Activated naive CD8-positive, alpha-beta T cell treated with anti-CD3 and anti-CD28 coated beads for 36 hours (primary cell): ENCODE measurements at places on chromosomes 1 and 21. TPM values are rescaled to one million over a fixed set of nuclear protein-coding genes. Genes with fewer than 3 reads are reported as not detected.

- no peak for DNase-seq
- peaks cover 37% of the 10 kb centered on the region for H3K4me1 ChIP-seq
- no peaks in the 10 kb centered on the region for H3K36me3 ChIP-seq
- peak overlapping the region; percentile 92 for H3K27ac ChIP-seq
- peak overlapping the region; percentile 89 for H3K4me3 ChIP-seq
- peaks cover 27% of the 10 kb centered on the region for H3K27me3 ChIP-seq
These were observed 579 bp upstream of the TENT5C start for GRCh38 chr1:117605164-117605773.

GRCh38 chr1:101131239-101131843 is 105.5 kb upstream of the S1PR1 start:
- H3K36me3 ChIP-seq, result no peaks in the 10 kb centered on the region
- H3K4me1 ChIP-seq, result peaks cover 68% of the 10 kb centered on the region
- no peak for DNase-seq

DNA sequence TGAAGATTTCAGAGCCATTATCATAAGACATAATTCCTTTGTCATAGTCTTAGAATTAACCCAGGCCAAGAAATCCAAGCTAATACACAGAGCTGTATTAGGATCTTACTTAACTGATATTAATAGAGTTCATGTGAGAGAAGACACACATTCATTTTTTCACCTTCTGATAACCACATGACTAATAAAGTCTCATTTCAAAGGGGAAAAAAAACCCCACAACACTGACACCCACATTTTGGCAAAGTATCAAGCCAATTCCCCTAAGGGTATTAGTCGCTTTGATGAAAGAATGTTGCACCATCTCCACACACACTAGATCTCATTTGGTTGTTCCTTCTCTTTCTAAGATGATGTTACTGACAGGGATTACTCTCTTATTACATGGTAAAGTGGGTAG is 344.4 kb upstream of the ESRRG start:
- no peak for DNase-seq
- no peak overlapping the region for H3K4me3 ChIP-seq
- no peaks in the 10 kb centered on the region for H3K4me1 ChIP-seq
- H3K27ac ChIP-seq, result no peak overlapping the region

DNA sequence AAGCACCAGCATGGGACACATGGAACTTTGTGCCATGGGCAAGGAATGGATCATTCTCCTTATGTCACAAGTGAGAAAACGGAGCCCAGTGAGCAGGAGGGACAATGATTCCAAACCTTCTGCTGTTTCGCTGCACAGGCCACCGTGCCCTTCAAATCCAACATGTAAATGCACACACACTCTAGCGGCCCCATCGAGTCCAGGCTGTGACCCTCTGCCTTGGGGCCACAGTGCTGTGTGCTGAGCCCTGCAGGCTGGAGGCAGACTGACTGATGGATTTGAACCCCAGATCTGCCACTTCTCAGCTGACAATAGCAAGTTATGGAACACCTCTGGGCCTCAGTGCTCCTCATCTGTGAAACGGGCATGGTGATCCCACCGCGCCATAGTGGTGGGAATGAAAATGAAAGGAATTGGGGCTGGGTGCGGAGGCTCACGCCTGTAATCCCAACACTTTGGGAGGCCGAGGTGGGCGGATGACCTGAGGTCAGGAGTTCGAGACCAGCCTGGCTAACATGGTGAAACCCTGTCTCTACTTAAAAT is 63.6 kb downstream of the ALPL start:
- H3K36me3 ChIP-seq, result no peaks in the 10 kb centered on the region
- no peak overlapping the region for H3K4me3 ChIP-seq
- no peak for DNase-seq
- no peak overlapping the region for H3K27ac ChIP-seq
- no peaks in the 10 kb centered on the region for H3K4me1 ChIP-seq

- DNase-seq, result no peak
- no peak overlapping the region for H3K4me3 ChIP-seq
- no peaks in the 10 kb centered on the region for H3K27me3 ChIP-seq
- no peaks in the 10 kb centered on the region for H3K36me3 ChIP-seq
- H3K4me1 ChIP-seq, result no peaks in the 10 kb centered on the region
These were observed 316.8 kb upstream of the SNX7 start for GRCh38 chr1:98344731-98345130.

GRCh38 chr21:46061950-46062349 is 36.0 kb upstream of the COL6A2 start:
- H3K4me3 ChIP-seq, result no peak overlapping the region
- peaks cover 67% of the 10 kb centered on the region for H3K4me1 ChIP-seq
- no peak for DNase-seq
- H3K36me3 ChIP-seq, result peaks cover 5% of the 10 kb centered on the region

GRCh38 chr1:89607156-89607555 is 25.8 kb upstream of the LRRC8C start:
- H3K27me3 ChIP-seq, result no peaks in the 10 kb centered on the region
- H3K4me1 ChIP-seq, result peaks cover 91% of the 10 kb centered on the region
- peaks cover 16% of the 10 kb centered on the region for H3K36me3 ChIP-seq
- no peak for DNase-seq
- H3K27ac ChIP-seq, result peak overlapping the region; percentile 96
- peak overlapping the region; percentile 51 for H3K4me3 ChIP-seq

DNA sequence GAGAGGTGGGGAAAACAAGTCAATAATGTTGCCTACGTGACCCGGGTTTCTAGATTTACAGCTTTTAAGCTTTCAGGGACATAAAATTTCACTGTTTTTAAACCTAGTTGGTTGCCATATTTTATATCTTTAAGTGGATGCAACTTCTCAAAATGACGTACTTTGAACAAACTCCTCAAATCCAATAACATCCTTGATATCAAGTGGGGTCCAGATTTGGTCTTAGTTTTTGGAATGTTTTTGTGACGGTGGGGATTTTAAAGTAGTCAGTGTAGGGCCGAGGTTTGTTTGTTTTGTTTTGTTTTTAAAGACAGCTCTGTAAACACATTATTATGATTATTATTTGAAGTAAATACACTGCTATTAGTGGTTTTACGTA is 453 bp downstream of the CDKN2C start:
- peak overlapping the region; percentile 83 for H3K27ac ChIP-seq
- peak overlapping the region; percentile 95 for H3K4me3 ChIP-seq
- H3K27me3 ChIP-seq, result peaks cover 41% of the 10 kb centered on the region
- peaks cover 18% of the 10 kb centered on the region for H3K4me1 ChIP-seq
- DNase-seq, result no peak

DNA sequence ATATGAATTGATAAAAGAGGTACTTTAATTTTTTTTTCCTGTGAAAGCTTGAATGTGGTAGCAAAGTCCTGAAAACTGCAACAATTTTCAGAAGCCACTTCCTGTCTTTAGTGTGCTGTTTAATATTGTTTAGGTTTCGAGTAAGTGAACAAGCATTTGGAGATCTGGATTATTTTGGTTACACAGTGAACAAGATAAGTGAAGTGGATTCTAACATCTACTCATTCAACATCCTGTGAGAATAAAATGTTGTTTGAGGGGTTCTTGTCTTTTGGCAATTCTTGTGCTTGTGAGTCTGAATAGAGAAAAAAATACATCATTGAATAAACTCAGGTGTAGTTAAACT is 35.2 kb upstream of the PLA2G4A start:
- no peak for DNase-seq
- H3K4me1 ChIP-seq, result no peaks in the 10 kb centered on the region
- no peaks in the 10 kb centered on the region for H3K36me3 ChIP-seq
- H3K27me3 ChIP-seq, result no peaks in the 10 kb centered on the region

GRCh38 chr1:18929686-18930085 is 26.8 kb downstream of the IFFO2 start:
- H3K27me3 ChIP-seq, result no peaks in the 10 kb centered on the region
- no peak overlapping the region for H3K27ac ChIP-seq
- no peak overlapping the region for H3K4me3 ChIP-seq
- H3K36me3 ChIP-seq, result peaks cover 9% of the 10 kb centered on the region

DNA sequence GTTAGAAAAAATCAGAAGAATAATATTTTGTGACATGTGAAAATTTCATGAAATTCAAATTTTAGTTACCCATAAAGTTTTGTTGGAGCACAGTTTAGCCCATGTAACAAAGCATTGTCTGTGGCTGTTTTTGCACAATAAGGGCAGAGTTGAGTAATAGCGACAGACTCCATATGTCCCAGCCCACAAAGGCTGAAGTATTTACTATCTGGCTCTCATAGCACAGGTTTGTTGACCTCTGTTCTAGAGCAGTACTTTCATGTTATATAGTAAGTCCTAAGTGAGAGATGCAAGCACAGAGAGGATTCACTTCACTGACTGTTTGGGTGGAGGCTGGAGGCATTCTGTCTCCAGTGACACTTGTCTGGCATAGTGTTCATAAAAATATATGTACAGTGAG is 6.8 kb downstream of the LAMC1 start:
- no peak overlapping the region for H3K4me3 ChIP-seq
- H3K27ac ChIP-seq, result no peak overlapping the region
- no peak for DNase-seq
- peaks cover 86% of the 10 kb centered on the region for H3K27me3 ChIP-seq
- H3K36me3 ChIP-seq, result no peaks in the 10 kb centered on the region

DNA sequence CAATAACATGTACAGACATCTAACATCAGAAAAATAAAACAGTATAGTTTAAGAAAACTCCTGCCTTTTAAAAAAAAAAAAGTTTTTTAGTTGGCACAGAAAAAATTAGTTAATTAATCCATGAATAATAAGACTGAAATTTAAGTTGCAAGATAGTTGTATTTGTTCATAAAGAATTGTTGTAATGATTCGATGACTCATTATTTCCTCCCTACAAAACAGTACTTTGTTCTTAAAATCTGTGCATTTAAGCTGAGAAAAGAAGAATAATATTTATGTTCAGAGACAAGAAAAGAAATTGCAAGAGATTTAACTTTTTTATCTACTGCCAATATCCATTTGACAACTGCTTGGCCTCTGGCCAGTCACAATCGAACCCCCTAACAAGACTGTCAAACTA is 894.7 kb downstream of the ADGRL2 start:
- no peak for DNase-seq
- no peaks in the 10 kb centered on the region for H3K27me3 ChIP-seq
- H3K4me1 ChIP-seq, result no peaks in the 10 kb centered on the region
- no peak overlapping the region for H3K27ac ChIP-seq
- H3K4me3 ChIP-seq, result no peak overlapping the region
- no peaks in the 10 kb centered on the region for H3K36me3 ChIP-seq

Gene C1orf56
- total RNA-seq, result 1.1 TPM

Gene OR2M4
- total RNA-seq, result not detected

Gene FMO5
- 0.31 TPM for total RNA-seq

Gene LPAR3
- 1.4 TPM for total RNA-seq
